Common myeloid progenitor, CD34-positive (primary cell): ENCODE measurements at places on chromosomes 6 and 20.
A peak's percentile ranks its signal among the peaks of the same experiment; 100 is the strongest.

GRCh38 chr6:109007521-109007920 is 87.1 kb downstream of the SESN1 start:
- no peak for DNase-seq

DNA sequence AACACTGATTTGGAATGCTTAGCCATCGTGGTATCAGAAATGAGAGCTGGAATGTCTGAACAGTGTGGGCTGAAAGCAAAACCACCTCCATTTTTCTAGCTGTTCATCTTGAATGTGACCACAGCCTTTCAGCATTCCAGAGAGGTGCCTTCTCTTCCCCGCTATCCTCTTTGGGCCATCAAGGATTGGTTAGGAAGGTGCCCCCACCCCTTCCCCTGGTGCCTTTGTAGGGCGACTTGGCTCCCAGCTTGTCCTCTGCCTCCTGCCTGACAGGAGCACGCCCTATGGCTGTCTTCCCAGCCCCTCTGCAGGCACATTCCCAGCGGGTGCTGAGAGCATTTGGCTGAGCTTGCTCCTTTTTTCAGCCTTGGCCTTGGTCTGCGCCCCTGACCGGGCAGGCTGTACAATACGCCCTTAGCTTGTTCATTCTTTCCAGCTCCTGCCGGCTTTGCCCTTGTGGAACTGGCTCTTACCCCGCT is 97.5 kb downstream of the ARMC2 start:
- no peak for DNase-seq

- DNase-seq, result peak; percentile 58
These were observed 2.0 kb downstream of the EDEM2 start for GRCh38 chr20:35145141-35145564.

DNA sequence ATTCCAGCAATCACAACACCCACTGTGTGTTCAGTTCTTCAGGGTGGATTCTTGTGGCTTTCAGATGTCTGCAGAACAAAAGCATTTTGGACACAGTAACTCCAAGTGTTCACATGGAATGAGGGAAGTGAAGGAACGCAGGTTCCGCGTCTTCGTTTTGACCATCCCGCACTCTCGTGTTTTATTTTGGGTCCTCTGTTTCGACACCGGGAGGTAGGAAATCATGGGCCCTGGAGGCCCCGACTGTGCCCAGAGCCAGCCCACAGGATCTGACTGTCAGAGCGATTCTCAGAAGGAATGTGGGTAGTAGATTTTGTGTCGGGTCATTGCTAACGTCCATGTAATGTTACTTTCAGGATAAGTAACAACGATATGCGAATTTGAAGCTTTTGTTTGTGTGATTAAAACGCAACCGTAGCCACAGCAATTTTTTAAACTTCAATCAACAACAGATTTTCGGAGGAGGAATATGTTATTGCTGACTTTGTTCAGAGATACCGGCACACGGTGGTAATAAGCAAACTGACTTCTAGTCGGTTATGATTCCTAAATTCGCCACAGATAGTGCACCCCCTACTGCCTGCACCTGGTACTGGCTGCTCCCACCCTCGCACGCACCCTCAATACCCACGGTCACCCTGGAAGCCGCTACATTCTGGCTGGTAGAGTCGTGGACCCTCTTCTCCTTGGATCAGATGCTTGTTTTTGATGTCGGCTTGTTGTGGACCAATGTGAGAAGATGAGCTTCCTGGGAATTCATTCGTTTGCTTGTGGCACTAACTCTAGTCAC is 10.5 kb downstream of the NPEPL1 start:
- no peak for DNase-seq

- no peak for DNase-seq
These were observed 144.7 kb downstream of the HIVEP2 start for GRCh38 chr6:142800240-142800639.

DNA sequence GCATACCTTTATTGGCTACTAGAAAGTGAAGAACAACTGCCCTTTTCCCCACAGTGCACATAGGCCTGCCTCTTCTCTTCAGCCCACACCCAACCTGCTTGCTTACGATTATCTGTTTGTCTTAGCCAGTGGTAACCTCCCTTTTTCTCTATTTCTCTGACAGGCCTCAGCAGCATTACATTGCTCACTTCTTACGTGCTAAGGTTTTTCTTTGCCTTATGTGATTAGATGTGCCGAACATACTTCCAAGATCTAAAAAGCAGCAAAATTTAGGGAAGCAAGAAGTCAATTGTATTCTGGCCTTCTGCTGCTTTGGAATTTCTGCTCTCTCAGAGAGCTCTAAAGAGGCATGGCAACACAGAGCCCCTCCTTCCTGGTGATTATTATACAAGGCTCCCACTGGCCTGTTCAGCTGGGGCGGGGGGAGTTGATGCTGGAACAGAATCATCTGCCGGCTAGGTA is 7.0 kb downstream of the B4GALT5 start:
- DNase-seq, result no peak

DNA sequence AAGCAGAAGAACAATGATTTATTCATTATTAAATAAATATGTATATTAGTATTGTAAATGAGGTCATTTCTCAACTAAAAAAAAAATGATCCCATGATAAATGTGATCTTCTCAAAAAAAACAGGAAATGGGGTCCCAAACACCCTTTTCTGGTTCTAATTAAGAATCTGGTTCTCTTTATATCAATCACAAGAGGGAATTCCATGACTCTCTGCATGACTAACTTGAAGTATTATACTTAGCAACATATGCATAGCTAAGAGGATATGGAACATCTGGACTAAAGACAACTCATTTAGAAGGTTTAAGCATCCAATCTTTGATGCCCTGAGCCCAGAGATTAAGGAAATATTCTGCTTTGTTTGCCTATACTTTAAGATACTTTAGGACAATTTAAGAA is 89.7 kb upstream of the EMILIN3 start:
- DNase-seq, result no peak

DNA sequence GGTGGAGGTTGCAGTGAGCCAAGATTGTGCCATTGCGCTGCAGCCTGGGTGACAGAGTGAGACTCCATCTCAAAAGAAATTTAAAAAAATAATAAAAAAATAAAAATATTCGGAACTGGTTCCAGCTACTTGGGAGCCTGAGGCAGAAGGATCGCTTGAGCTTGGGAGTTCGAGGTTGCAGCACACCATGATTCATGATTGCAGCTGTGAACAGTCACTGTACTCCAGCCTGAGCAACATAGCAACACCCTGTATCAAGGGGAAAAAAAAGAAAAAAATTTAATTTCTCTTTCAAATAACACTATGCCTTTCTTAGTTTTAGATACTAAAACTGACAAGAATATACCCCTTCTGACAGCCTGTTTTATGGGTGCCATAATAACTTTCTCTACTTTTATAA is 10.5 kb downstream of the KDM1B start:
- no peak for DNase-seq

- DNase-seq, result no peak
These were observed 9.5 kb downstream of the MBOAT1 start for GRCh38 chr6:20202699-20203302.

- DNase-seq, result no peak
These were observed 156.7 kb downstream of the LPA start for GRCh38 chr6:160507420-160507819.

GRCh38 chr20:17925141-17925939 is 43.3 kb downstream of the SNX5 start:
- peak; percentile 12 for DNase-seq

- peak; percentile 21 for DNase-seq
These were observed 370 bp downstream of the CDH22 start for GRCh38 chr20:46307999-46308257.

DNA sequence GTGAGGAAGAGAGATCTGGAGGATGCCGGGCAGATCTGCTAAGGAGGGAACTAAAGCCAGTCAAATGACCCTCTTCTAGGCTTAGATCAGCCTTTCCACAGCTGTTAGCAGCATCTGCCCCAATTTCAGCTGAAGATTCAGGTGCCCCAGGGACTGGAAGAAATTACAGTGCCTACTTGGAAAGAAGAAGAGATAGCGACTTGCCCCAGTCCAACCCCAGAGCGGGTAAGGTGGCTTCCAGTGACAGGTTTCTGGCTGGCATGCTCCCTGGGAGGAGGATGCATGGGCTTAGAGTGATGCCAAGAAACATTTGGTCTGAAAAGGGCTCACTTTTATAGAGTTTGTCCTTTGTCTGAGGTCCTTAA is 620 bp downstream of the TJAP1 start:
- peak; percentile 13 for DNase-seq

DNA sequence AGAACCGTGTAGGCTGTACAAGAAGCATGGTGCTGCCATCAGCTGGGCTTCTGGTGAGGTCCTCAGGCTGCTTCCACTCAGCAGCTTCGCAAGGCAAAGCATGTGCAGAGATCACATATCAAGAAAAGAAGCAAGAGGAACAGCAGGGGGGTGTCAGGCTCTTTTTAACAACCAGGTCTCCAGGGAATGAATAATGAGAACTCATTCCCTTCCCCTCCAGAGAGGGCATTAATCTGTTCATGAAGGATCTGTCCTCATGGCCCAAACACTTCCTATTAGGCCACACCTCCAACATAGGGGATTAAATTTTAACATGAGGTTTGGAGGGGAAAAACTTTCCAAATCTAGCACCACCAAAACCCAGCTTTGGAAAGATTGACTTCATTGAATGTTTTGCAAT is 20.0 kb downstream of the GINM1 start:
- no peak for DNase-seq

DNA sequence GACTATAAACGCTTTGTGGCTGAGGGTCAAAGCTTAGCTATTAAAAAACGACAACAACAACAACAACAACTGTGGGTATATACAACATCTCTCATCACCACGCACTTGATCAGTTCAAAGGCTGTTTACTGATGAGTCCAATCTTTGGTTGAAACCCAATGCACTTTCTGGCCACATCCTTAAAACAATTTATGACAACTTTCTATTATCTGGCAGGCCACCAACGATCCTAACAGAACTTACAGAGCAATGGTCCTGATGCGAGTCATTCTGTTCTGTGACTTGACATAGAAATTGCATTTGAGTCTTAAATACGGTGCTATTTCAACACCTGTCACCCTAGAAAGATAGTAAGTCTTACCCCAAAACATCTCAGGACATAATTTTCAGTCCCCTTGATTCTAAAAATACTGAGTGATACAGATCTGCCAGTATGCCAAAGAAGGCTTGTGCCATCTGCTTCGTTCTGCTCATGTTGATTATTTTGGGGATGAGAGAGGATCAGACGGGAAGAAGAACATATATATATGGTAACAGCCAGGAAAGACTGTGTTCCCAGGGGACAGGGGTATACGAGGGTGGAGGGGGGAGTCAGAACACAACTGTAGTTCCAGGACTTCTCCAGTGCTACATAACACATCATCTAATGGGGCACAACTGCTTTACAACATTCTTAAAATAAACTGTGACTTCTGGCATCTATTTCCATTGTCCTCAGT is 55.8 kb downstream of the PLAGL1 start:
- no peak for DNase-seq

DNA sequence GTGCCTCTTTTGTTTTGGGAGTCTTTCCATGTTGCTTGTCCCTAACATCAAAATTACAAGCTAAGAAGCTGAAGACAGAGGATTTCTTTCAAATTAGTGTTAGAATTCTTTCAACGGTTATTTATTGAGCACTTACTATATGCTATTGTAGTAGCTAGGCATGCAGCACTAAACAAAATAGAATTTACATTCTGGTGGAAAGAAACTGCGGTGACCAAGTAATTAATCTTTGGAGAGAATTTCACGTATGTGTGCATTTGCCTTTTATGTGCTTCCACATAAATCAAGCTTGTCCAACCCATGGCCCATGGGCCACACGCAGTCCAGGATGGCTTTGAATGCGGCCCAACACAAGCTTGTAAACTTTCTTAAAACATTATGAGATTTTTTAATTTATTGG is 33.0 kb upstream of the DUSP22 start:
- DNase-seq, result no peak

DNA sequence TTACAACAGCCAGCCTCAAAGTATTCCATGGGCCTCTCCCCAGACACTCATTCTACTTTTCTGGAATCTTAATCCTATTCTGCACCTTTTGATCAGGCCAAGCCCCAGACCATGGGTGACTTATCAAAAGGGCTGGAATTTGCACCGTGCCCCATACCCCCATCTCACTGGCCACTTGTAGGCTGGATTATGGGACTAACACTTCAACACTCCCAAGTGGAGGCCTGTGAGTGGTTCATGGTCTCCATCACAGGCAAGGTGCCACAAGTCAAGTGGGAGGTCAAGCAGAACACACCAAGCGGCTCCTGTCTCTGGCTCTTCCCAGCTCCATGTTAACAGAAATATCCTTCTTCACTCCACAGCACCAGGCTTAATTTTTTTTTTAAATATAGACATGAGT is 212.3 kb upstream of the HEY2 start:
- no peak for DNase-seq

DNA sequence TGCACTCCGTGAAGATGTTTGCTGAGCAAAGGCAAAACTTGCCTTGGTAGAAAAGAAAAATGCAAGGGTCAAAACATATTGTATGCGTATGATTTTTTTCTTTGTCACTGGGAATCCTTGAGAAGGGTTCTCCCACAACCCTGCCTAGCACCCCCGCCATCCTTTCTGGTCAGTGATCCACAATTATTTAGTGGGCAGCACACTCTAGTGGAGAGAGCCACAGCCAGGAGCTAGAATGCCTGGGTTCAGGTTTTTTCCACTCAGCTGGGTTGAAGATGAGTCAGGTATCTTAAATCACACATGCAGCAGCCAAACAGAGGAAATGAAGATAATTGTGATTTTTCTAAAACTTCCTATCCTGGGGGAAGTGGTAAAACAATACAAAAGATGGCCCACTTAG is 243.1 kb downstream of the PKHD1 start:
- DNase-seq, result no peak

- DNase-seq, result peak; percentile 64
These were observed 21.6 kb downstream of the RALGAPA2 start for GRCh38 chr20:20690676-20691476.

- DNase-seq, result no peak
These were observed 70.0 kb downstream of the CPNE5 start for GRCh38 chr6:36769183-36769675.

DNA sequence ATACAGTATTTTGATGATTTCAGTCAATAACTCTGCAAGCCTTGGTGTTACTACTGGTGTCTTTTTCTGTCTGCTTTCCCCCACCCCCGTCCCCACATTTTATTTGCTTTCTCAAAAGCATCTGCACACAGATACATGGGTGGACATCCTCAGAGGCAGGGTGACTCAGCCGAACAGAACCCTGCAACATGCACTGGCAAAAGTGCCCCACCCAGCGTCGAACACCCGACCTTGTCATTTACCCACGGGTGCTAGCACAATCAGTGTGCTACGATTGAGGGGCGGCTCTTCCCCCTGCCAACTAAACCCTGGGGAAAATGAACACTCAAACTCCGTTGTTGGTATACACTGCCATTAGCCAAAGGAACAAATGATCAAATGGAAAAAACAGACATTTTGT is 115.9 kb upstream of the NAA20 start:
- DNase-seq, result no peak

- no peak for DNase-seq
These were observed 61.3 kb upstream of the TBXT start for GRCh38 chr6:166228839-166229528.

- no peak for DNase-seq
These were observed 122.2 kb downstream of the KIF13A start for GRCh38 chr6:17865243-17865642.

- DNase-seq, result no peak
These were observed 7.1 kb upstream of the NPBWR2 start for GRCh38 chr20:64114356-64114971.
